CD4-positive, alpha-beta T cell treated with Interleukin-21 for 1 hour (primary cell): ENCODE measurements at places on chromosomes 11 and 22.

GRCh38 chr11:68890490-68891231 is 13.0 kb downstream of the MRPL21 start:
- no peak for DNase-seq

GRCh38 chr11:123330071-123330470 is 100.0 kb upstream of the GRAMD1B start:
- no peak for DNase-seq

DNA sequence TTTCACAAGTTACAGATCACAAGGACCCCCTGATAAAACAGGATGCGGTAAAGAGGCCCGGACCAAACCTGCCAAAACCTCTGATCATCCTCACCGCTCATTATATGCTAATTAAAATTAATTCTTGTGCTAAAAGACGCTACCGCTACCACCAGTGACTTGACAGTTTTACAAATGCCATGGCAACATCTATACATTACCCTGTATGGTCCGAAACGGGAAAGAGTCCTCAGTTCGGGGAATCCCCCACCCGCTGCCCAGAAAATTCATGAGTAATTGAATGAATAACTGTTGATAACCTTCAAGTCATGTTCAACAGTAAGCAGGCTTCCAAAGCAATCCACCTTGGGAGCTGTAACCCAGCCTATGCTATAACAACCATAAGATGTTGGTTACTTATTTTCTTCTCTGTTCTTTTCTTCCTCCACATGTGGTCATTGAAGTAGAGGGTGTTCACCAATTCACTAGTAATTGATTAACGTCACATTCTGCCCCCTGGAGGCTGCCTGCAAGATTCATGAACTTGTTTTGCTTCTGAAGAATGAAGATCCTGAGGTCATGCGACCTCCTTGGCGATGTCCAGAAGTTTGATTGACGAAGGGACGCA is 20.6 kb downstream of the APOBEC3H start:
- DNase-seq, result peak; percentile 87

DNA sequence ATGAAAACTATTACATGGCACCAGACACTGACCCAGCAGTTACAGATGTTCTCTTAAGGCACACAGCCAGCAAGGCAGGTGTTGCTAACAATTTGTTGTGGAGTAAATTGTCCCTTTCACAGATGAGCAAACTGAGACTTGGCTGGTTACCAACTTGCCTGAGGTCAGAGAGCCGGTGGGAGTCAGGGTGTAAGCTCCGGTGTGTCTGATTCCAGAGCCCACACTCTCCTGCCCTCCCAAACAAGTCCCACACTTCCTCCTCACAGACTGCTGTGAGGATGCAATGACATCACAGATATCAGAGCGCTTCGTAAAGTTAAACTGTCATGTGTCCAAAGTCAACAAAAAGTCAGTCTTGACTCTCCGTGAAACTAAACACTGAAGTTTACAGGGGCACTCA is 12.5 kb downstream of the GDPD5 start:
- DNase-seq, result no peak

- DNase-seq, result no peak
Measured at GRCh38 chr11:1653541-1654387, 24.2 kb downstream of the KRTAP5-5 start.

GRCh38 chr11:82176365-82176764 is 557.3 kb downstream of the FAM181B start:
- no peak for DNase-seq
